Skin of body (tissue), 3 donors: ENCODE measurements at places on chromosomes 13 and 19. TPM values are rescaled to one million over a fixed set of nuclear protein-coding genes. Genes with fewer than 3 reads are reported as not detected.

The LILRA1 gene
- not detected for total RNA-seq

The DMKN gene
- total RNA-seq: 456 TPM

DNA sequence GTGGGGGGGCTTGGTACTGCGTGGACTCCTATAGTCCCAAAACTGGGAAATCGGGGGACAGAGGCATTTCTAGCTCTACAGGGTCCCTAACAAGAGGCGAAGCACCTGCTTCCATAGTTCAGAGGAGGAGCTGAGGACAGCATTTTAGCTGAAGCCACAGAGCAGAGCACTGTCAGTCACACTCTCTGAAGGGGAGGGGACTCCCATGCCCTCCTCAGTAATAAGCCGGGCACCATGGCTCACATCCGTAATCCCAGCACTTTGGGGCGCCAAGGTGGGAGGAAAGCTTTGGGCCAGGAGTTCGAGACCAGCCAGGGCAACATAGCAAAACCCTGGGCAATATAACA lies 3.8 kb downstream of the NPAS1 start:
- DNase-seq: no peak

The CD79A gene
- total RNA-seq: 0.79 TPM

DNA sequence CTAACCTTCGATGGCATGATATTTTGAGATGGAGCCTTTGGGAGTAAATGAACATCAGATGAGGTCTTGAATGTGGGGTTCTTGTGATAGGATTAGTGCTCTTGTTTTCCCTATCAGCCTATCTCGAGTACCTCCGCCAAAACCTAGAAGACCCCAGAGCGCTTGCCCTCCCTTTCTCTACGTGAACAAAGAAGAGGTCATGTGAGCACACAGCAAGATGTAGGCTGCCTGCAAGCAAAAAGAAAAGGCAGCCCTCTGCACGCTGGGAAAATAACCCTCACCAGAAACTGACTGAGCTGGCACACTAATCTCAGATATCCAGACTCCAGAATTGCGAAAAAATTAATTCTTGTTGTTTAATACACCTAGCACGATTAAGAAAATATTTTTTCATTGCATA lies 799.8 kb upstream of the SLC10A2 start:
- no peak for DNase-seq

GRCh38 chr19:28359431-28360414 lies 853.2 kb downstream of the UQCRFS1 start:
- DNase-seq: no peak

DNA sequence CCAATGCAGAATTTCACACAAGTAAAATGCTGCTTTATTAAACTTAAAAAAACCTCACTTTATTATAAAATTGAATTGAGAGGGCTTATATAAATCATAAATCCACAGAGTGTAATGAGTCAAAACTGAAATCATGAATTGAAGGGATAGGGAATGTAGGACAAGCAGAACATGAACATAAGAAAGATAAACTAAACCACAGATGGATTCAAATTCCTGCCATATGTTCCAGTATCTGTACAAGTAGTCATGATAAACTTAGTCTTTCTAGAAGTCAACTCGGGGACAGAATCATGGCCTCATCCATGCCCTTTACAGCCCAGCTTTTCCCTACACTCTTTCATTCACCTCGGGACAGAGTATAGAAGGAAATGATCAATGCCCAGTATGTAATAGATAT lies 16.6 kb downstream of the LMO7 start:
- DNase-seq: no peak

GRCh38 chr13:39189778-39190177 lies 151.5 kb downstream of the NHLRC3 start:
- no peak for DNase-seq

DNA sequence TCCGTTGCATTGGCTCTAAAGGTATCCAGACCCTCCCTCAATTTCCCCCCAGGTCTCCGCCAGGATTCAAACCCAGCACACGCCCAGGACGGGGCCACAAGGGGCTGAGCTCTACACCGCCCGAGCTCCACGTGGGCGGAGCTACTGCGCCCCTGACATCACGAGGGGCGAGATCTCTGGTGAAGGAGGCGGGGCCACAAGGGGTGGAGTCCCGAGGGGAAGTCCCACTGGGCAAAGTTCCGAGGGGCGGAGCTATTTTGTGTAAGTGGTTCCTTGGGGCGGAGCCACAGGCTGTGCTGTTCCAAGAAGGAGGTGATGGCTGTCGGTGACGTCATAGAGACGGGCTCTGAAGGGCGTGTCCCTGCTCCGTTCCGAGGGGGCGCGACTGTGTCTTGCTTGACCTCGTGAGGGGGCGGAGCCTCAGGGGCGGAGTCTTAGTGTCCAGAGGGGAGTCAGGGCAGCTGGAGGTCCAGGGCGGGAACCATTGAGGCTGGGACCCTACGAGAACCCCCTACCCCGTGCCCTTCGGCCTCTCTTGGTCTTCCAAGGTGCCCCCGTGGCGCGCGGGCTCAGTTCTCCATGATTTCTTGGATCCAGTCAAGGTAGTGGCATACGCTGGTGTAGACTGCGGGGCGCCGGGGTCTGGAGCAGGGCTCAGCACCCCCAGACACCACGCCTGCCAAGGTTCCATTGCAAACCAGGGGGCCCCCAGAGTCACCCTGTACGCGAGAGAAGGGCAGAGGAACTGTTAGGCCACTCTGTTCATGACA lies 1.3 kb upstream of the KLK8 start:
- no peak for DNase-seq

DNA sequence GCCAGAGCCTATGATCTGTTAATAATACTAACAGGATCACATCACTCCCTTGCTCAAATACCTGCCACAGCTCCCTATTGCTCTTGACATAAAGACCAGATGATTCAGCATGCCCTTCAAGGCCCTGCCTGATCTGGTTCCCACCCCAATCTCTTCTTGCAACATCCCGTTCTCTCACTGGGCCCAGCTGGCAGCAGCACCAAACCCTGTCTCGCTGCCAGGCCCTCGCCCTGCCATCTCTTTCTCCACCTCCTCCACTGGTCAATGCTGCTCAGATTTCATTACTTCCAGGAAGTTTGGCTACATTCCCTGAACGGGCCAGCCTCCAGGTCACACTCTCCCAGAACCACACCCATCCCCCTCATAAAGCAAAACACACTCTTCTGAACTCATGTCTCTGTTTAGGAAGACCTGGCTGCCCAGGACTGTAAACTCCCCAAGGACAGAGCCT lies 8.6 kb upstream of the BCAT2 start:
- peak; percentile 20 for DNase-seq

DNA sequence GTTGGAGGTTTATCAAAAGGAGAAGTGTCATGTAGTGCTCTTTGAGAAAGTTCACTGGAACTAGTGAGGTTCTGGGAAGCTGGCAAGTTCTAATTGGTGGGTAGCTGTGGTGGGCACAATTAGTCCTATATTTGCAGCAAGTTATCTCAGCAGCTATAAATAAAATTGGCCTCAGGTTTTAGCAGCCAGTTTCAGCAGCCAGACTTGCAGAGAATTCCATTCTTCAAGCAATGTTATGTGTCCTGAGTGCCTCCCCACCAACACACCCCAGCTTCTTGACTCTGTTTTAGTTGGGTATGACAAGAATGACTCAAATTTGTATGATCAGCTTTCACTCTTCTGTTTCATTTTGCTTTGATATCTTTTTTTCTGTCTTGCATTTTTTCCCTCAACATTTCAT lies 4.7 kb downstream of the IFT88 start:
- no peak for DNase-seq

- DNase-seq: no peak
These were observed 2.0 kb upstream of the WDR88 start for GRCh38 chr19:33129901-33130300.
